MV-4-11 (cell line): ENCODE measurements at places on chromosomes 6 and 20.

DNA sequence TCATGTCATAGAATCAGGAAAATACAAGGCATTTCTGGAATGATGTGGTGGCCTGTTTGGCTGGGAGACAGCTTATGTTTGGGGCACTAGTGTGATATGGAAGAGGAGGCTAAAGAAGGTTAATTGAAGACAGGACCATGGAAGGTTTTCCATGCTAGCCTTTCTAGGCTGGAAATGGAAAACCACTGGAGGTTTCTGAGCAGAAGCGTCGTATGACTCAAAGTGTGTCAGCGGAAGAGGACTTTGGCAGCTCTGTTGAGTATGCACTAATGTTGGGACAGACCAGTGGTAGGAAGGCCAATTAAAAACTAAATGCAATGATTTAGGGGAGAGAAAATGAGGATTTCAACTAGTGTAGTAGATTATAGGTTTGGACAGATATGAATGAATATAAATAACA is 413.1 kb downstream of the PLCB1 start:
- DNase-seq: no peak

DNA sequence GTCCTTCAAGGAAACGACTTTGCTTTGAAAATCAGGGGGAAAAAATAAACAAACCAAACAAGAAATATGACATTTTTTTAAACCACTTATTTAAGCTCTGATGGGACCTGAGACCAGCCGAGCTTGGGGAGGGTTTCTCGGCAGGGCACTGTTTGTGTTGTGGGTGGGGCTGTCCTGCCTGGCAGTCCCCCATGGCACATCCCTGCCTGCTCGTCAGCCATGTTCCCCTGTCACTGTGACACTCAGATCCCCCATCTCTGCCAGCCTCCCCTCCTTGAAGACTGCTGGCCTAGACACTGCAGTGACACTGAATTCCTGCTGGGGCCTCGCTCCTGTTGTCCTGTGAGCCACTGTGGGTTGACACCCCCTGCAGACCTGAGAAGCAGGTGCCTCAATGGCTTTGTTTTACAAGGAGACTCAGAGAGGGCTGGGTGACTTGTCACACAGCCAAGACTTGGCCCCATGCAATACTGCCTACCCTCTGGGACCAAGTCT is 95.1 kb upstream of the PTPN1 start:
- DNase-seq: no peak

DNA sequence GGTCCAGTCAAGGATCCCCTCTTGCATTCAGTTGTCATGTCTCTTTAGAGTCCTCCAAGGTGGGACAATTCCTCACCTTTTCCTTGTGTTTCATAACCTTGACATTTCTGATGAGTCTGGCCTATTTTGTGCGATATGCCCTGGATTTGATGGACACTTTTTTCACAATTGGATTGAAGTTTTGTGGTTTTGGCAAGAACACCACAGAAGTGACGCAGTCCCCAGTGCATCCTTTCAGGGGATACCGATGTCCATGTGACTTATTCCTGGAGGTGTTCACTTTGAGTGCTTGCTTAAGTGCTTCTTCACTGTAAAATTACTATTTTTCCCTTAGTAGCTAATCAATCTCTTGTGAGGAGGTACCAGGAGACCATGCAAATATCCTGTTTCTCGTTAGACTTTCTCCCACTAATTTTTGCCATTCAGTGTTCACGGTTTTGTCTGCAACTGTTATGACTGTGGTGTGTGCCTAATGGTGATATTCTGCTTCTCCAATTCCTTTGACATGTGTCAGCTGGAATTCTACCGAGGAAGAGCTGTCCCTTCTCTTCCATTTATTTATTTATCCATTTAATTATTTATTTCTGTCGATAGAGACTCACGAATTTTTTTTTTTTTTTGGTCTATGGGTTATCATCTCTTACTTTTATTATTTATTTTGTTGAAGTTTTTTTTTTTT is 30.8 kb downstream of the BPIFB4 start:
- no peak for DNase-seq

- DNase-seq: no peak
Measured at GRCh38 chr20:50762045-50762422, 30.7 kb downstream of the PARD6B start.
